Stimulated activated CD8-positive, alpha-beta memory T cell treated with anti-CD3 and anti-CD28 coated beads, Interleukin-12 subunit alpha, Interleukin-12 subunit beta, amount 100 ng/mL, for 1 hour (primary cell): ENCODE measurements at places on chromosomes 7 and 10.

DNA sequence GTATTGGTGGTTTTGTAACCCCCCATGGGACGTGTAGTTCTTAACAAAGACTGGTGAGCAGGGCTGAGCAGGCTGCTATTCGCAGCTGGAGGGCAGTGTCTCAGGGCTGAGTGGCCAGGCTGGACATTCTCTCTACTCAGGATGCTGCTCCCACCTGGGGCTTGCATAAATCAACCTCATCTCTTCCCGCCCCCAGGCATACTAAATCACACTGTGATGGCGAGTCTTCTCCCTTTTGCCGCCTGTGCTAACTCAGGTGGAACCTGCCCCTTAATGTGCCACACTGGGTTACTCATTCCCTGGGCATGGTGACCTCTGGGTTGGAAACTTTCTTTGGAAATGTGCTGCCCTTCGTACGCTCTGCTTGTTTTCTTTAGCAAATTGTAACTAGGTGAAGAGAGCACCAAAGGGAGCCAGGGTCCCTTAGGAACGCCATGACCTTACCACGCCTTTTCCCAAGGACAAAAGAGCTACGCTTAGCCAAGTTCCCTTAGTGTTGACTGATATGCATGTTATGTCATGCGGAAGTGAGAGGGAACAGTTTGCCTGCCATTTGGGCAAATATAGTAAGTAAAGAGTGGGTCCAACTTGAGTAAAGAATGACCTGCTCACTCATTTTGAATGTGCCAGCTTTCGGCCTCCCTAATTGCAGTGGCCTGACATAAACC lies 40.4 kb upstream of the COBL start:
- no peak for DNase-seq

DNA sequence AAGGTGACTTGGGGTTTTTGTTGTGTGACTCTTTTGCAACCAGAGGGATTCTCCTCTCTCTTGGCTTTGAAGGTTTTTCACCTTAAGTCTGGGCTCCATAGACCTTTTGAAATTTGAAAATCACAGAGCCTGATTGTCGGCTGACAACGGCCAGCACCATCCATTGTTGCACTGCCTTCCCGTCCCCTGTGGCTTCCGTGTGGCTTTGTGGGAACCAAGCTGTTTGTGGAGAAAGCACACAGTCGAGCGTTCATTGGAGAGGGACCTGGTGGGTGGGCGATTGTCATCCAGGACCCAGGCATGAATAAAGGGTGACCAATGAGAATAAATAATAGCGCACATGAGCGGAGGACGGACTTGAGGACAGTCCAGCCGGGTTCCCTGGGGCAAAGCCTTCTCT lies 7.4 kb upstream of the RAMP3 start:
- no peak for DNase-seq

- DNase-seq: no peak
Observed at GRCh38 chr7:101146-102046, 91.0 kb upstream of the FAM20C start.

DNA sequence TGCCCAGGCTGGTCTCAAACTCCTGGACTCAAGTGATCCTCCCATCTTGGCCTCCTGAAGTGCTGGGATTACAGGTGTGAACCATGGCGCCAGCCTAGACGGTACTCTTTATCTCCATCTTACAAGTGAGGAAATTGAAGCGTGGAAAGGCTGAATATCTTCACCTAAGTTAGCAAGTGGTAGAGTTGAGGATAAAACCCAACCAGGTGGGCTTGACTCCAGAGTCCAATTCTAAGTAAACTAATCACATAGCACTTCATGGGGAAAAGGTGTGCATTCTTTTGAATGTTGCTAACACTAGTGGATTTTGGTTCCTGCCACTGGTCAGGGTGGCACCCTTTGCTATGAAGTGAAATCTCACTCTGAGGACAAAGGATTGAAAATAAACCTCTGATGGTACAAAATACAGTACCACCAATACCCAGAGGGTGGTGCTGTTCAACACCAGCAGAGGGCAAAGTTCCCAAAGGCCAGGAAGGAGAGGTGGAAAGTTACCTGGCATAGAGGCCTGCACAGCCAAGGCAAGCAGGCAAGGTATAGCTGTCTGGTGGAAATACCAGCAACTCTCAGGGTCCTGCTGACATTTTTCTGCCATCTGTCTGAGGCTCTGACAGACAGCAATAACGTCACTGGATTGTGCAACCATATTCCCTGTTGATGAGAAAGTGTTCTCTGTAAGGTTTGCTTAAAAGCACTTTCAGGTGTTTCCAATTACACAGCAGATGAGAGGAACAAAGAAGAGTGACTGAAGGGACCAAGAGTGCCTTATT lies 17.6 kb downstream of the ZDHHC16 start:
- no peak for DNase-seq

- DNase-seq: no peak
Observed at GRCh38 chr7:38975944-38976392, 1.7 kb upstream of the POU6F2 start.

DNA sequence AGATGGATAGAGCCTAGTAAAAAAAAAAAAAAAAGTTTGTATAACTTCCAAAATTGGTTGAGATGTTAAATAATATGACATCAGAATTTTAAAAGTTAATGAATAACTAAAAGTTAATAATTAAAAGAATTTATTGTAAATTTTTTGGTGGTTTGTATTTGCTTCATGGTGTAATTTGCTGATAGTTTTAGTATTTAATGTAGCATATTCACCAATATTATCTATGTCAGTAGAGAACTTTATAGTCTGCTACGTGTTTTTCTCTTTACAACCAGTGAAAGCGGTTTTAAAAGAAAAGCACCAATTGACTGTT lies 51.8 kb upstream of the STEAP4 start:
- DNase-seq: no peak

- DNase-seq: no peak
Observed at GRCh38 chr7:12244129-12244528, 33.0 kb downstream of the TMEM106B start.

- no peak for DNase-seq
Observed at GRCh38 chr10:113202011-113202410, 252.0 kb downstream of the TCF7L2 start.

DNA sequence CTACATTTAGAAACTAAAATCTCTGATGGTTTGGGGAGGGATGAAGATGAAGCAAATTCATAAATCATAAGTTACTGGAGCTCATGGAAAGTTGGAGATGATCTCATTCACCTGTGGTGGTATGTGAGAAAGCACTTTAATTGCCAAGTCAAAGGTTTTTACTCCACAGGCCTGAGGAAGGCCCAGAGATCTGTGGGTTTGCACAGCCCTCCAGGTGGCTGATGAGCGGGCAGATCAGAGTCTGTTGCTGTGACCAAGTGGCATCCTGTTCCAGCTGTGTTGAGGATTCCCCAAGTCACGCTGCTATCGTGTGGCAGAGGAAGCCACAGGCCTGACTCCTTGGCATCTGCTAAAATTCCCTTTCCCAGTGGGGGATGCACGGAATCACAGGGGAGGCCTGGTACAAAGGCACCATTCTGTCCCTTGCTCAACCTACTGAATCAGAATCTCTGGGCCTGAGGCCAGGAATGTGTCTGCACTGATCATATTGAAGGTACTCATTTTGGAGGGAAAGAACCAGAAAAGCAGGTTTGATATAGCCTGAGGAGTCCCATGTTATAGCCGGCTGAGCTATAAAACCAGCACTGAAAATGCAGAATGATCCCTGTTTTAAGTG lies 19.7 kb upstream of the DDC start:
- DNase-seq: no peak

DNA sequence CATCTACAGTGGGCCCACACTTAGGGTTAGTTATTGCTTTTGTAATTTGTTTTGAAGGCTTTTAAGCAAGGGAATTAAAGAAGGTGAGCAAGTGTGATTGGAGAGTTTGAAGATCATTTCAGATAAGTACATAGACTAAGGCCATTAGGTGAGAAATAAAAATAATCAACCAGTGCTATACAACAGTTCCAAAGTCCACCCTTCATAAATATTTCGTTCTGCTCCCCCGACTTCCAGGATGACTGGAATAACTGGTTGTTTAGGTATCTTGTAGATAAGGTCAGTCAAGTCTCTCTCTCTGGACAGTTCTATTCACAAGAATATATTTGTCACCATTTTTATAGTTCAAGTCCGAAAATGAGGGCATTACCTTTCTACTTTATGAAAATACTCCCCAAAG lies 98.0 kb upstream of the MBL2 start:
- no peak for DNase-seq

- no peak for DNase-seq
Observed at GRCh38 chr7:107746006-107746405, 2.1 kb downstream of the CBLL1 start.

- no peak for DNase-seq
Observed at GRCh38 chr7:34220506-34221185, 315.3 kb downstream of the BMPER start.

DNA sequence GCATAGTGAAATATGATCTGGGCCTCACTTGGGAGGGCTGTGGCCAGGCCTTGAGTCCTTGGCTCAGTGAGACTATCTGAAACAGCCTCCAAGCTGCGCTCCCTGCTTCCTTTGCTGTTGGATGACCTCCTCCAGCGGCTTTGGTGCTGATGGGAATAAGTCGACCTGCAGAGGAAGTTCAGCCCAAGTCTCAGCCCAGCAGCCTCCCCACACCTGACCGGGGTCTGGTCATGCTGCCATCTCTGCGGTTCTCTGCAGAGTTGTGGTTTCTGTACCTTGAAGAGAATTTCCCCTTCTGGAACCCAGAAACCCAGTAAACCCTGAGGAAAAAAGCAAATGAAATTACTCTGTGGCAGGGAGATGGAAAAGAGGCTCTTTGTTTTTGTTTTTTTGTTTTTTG lies 4.6 kb upstream of the RBAK start:
- DNase-seq: no peak

GRCh38 chr7:93051660-93052059 lies 66.1 kb downstream of the SAMD9 start:
- no peak for DNase-seq

- no peak for DNase-seq
Observed at GRCh38 chr10:95242581-95243317, 48.1 kb downstream of the PDLIM1 start.

DNA sequence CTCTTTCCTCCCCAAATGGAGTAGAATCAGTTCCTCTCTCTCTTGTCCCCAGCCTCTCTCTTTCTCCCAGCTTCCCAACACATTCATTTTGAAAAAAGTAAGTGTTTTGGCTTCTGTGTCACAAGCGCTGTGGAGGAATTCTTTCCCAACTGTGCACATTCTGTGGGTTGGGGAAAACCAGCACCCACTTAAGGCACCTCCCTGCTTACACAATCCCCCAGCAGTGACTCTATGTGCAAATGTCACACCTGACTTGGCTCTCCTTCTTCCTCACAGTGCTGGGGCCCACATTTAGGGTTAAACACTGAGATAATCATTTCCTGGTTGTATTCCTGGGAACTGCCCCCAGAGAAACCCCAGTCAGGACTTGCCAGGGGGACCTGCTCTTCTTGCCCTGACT lies 358.1 kb upstream of the ZNF32 start:
- DNase-seq: no peak

- no peak for DNase-seq
Observed at GRCh38 chr10:68647672-68648341, 73.2 kb upstream of the CCAR1 start.

DNA sequence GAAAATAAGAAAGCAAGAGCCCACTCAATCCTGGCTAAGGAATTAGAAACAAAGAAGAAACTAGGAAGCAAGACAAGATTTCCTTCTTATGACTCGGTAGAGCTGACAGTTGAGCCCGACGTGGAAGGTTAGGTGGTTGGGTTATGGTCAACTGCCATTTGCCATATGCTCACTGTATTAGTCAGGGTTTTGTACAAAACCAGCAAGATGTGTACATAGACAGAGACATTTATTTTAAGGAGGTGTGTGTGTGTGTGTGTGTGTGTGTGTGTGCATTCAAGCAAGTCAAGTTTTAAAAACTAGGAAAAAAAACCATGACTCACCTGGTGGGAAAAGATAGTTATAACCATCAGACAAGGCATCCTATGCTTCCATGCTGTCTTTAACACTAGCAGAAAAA lies 158.5 kb downstream of the VPS50 start:
- no peak for DNase-seq

DNA sequence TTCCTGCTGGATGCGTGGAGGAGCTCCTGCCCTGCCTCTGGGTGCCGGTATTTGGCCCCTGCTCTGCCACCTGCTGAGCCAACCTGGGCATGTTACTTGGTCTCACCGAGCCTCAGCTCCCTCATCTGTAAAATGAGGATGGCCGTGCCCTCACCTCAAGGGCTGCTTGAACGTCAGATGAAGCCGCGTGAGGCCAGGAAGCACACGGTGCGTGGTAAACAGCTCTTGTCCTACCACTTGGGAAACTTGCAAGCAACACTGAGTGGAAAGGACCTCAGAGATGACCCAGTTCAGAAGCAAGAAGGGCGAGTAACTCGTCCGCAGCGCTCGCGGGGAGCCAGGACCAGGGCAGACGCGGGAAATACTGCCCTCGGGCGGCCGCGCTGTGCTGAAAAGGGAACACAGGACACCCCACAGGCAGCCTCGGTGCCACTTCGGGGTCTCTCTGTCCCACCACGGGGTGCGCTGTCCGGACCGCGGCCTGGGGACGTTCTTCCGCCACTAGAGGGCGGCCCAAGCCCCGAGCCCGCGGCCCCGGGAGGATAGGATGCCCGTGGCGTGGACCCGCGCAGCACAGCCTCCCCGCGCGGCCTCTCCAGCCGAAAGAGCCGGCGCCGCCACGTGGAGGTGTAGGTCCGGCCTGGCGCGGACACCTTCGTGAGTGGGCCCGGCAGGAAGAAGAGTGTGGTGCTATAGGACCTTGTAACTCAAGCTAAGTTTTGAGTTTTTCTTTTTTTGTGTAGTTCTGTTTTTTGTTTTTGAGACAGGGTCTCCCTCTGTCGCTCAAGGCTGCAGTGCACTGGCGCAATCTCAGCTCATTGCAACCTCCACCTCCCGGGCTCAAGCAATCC lies 94.1 kb downstream of the PRKAG2 start:
- peak; percentile 56 for DNase-seq

DNA sequence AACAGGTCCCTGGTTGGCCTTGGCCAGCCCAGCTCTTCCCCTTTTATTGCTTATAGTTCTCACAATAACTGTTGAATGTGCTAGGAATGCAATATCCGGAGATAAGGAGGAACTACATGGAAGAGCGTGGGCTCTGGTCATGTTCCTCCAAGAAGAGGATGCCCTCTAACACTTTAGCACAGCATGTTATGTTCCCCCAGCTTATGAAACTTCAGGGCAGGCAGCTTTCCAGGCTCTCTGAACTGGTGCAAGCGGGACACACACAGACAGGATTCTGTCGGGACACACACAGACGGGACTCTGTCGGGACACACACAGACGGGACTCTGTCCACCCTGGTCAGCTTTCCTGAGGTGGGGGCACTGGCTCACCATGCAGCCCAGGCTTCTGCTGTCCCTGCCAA lies 141.6 kb downstream of the PKD1L1 start:
- no peak for DNase-seq

GRCh38 chr7:154627646-154628290 lies 375.2 kb downstream of the PAXIP1 start:
- DNase-seq: no peak

GRCh38 chr7:20741801-20742200 lies 44.9 kb downstream of the SP8 start:
- DNase-seq: no peak
